ENCODE measurements at places on chromosomes 7 and 10. TPM values are rescaled to one million over a fixed set of nuclear protein-coding genes. Genes with fewer than 3 reads are reported as not detected.

DNA sequence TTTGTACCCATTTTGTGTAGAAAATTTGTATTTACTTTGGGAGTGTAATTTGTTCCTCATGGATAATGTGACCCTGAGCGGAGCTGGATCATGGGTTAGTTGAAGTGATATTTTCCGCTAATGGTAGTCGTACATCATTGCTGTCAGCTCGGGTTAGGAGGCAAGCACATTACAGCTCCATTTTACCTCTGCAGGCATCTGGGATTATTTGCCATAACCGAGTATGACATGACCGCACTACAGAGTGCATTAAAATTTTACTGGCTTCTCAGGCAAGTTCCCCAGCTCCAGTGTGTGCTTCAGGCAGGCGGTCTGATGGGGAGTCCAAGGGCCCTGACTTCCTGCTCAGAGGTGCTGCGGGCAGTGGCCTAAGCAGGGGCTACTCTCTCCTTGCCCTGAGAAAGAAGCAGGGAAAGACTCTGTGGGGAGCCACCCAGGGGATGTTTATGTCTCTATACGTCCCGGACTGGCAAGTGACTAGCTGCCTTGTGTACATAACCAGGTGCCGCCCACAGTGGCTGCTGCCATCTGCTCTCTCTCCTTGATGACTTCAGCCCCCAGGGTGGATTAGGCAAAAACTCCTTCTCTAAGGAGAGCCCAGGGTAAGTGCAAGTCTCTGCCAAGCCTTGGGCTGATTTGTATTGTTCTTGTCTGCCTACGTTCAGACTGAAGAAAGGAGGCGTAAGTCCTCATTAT is 685.3 kb upstream of the GALNT17 start:
- DNase-seq, result no peak

GRCh38 chr10:130888493-130888892 is 423.0 kb downstream of the TCERG1L start:
- DNase-seq, result no peak

DNA sequence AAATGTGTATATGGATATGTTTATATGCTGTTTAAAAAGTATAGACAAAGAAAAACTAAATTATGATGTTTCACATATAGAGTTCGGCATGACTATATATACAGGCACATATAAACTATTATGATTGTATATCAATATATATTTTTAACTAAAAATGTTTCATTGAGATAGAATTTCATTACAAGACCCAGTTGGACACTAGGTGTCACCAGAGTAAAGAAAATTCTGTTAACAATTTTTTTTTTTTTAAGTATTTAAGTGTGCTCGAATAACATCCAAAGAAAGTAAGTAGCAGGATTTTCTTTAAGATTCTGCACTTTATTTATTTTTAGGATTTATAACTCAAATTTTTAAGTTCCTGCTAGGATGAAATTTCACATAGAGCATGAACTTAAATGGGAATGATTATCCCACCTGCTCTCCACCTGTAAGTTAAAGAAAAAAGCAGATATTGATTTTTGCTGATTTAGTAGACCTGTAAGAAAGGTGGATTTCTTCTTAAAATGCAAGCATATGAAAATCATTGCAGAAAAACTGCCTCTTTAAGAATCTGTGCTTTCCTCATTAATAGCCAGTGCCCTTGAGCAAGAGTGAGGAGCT is 961.5 kb downstream of the PCDH15 start:
- no peak for DNase-seq

GRCh38 chr7:74454021-74454924 is 567 bp downstream of the GTF2IRD1 start:
- DNase-seq, result no peak

EBLN1 gene
- total RNA-seq, result not detected

NOC3L gene
- total RNA-seq, result 10.0 TPM

DNA sequence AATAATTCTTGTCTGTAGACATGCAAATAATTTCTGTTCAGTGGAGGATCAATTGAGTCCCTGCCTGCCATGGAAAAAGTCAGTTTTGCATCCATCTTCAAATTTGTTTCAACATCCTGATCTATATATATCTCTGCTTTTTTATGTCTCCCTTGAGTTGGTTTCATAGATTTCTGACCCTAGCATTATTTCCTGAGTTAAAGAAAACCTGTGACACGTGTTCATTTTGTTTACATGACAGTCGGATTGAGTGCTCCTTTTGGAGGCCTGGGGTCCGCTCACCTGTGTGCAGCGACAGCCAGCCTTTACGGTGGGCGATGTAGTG is 674 bp downstream of the MRPS24 start:
- DNase-seq, result no peak

- DNase-seq, result no peak
Observed at GRCh38 chr10:10814069-10814468, 203.6 kb upstream of the CELF2 start.

CFAP70 gene
- total RNA-seq, result 2.0 TPM

DNA sequence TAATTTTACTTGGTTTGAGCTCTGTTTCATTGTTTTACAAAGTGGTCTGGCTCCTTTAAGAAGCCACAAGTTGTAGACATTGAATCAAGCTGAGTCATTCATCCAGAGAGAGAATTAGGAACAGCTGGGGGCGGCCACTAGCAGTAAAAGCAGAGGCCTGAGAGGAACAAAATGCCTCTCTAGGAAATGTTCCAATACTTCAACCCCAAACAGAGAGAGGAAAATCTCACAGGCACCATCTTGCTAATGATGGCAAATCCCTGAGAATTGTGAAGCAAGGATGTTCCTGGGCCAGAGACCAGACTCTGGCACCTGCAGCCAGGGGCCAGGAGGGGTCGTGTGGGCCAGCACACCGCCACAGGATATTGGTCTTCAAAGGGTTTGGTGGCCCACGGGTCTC is 26.5 kb upstream of the TRIL start:
- DNase-seq, result peak; percentile 46

DNA sequence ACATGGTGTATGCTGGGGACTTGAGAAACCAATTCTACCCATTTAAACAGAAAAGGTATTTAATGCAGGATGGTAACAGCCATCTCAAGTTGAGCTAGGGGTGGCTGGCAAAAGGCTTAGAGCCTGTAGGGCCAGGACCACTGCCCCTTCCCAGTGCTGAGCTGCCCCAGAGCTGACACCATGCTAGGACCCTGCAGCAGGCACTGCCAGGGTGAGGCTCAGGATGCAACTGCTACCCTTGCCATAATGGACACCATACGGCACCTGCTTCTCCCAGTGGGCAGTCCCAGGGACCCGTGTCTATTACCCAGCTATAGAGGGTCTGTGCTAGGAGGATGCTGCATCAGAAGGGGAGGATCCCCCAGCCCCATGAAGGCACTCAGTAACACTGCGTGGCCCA is 160.7 kb upstream of the ADCY1 start:
- no peak for DNase-seq

SLC39A12 gene
- total RNA-seq, result not detected

DNA sequence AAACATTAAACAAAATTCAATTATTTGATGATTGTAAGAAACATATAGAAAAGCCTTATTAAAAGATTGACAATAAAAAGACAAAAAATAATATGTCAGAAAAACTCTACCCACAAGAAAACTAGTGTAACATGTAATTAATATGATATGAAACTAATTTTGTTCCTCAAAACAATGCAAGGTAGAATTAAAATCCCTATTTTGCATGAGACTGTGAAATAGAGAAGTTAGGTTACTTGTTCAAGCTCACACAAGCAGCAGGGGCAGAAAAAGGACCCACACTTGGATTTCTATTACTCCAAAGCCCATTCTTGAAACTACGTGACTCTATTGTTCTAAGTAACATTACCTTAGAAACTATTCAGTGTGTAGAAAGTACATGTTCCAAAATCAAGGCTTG is 96.4 kb downstream of the KCNMA1 start:
- DNase-seq, result no peak

DNA sequence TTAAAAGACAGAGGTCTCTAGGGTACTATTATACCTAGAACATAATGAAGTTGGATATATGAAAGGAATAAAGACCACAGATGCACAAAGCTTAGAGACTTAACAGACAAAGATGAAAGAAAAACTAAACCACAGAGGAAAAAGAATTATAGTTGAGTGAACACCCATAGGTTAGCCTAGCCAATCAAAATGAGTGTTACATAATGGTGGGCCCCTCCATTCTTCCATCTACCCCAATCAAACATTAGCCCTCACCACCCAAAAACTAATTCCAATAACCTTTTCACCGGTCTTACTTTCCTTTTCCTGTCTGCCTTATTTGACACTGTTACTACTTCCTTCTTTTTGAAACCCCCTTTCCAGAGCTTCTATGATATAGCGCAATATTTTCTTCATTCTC is 130.1 kb downstream of the ELMO1 start:
- DNase-seq, result no peak

DNA sequence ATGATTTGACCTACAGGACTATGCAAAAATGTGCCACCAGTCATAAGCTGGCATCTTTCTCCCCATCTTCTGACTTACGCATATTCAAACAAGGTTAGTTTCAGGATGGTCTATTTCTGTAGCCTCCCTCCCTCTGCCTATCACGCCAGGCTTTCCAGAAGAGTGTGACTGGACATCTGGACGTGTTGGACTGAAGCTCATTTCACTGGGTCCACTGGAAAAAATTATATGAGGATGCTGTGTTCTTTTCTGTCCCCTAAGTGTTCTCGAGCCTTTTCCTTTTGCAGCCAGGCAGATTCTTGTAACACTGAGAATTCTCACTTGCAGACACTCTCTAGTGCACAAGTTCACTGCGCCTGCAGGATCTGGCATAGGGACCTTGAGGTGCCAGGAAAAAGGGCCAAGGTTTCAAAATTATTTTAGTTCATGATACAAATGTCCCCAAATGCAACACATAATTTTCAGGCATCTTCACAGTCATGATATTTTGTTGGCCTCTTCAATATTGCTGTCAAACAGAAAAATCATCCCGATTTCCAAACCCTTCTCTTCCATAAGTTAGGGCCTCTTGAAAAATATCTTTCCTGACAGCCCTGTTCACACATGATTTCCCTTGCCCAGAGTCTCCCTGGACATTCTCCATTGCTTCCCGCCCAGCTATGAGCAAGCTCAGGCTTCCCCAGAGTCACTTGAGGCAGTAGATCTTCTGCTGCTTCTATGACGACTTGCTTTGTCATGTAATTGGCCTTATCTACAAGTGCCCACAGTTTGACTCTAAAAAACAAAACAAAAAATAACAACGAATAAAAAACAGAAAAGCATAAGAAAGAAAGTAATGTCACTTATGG is 170.4 kb downstream of the BMPER start:
- no peak for DNase-seq

GPNMB gene
- total RNA-seq, result 288 TPM

GRCh38 chr10:96642973-96643372 is 56.2 kb upstream of the TM9SF3 start:
- DNase-seq, result peak; percentile 69

GRCh38 chr10:128061306-128062300 is 64.6 kb downstream of the MKI67 start:
- no peak for DNase-seq

- DNase-seq, result peak; percentile 19
Observed at GRCh38 chr7:88357294-88357693, 50.6 kb upstream of the STEAP4 start.

DNA sequence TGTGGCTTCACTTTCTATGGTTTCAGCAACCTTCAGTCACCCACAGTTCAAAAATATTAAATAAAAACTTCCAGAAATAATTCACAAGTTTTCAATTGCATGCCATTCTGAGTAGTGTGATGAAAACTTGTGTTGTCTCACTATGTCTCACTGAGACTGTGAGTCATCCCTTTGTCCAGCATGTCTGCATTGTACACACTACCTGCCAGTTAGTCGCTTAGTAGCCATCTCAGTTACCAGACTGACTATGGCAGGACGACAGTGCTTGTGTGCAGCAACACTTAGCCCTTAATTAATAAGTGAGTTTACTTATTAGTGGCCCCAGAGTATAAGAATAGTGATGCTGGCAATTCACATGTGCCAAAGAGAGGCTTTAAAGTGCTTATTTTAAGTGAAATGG is 22.5 kb downstream of the CCDC186 start:
- no peak for DNase-seq

- no peak for DNase-seq
Observed at GRCh38 chr10:128191847-128192246, 65.6 kb upstream of the MKI67 start.

DNA sequence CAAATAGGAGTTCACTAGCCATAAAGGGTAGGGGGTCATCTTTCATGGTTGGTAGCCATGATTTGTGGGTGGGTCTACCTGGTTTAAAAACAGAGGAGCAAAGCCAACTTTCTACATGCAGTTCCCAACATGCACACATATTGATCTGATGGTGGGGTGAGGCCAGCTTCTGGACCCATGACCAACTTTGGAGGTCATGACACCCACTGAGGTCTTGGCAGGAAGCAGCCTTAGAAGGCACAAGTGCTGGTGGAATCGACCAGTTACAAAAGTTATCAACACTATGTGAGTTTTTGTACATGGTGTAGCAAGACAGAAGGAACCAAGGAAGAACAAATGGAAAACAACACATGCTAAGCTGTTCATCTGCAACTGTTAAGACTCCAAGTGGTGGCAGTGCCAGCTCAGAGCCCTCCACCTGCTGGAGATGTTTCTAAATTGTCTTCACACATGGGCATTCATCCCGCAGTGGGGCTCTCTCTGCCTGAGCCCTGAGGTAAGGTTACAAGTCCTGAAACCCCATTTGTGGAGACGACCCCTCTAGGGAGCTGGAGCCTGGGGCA is 101.1 kb upstream of the TCF7L2 start:
- DNase-seq, result no peak

DNA sequence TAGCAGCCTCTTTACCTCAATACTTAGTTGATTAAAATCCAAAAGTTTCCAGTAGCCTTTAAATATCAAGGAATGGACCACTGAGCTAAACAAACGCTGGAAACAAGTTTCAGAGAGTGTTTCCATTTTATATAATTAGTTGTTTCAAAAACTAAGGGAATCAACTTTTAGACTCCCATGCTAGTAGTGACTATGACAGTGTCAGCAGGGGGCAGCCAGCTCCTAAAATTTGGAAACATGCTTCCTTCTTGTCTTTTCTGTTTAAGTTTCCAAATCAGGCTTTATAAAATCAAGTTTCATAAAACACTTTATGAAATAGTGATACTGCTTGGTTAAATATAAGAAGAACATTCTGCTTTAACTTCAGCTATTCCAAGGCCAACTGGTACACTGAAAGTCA is 138.2 kb upstream of the TMEM229A start:
- peak; percentile 14 for DNase-seq

DNA sequence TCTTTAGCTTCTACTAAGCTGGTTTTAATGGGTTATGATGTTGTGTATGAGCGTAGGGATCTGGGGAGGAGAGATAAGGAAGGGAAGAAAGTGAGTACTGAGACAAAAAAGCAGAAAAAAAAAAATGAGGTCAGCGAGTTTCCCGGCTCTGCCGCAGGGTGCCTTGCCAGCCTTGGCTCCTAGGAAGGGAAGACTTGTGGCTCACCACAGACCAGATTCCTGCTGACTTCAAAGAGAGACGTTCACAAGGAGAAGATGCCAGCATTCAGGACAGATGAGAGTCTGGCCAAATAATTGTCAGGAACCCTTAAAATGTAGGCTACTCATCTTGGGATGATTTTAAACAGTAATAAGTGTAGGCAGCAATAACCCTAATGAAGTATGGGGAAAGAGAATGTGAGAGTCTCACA is 11.4 kb upstream of the FAS start:
- DNase-seq, result no peak

DNA sequence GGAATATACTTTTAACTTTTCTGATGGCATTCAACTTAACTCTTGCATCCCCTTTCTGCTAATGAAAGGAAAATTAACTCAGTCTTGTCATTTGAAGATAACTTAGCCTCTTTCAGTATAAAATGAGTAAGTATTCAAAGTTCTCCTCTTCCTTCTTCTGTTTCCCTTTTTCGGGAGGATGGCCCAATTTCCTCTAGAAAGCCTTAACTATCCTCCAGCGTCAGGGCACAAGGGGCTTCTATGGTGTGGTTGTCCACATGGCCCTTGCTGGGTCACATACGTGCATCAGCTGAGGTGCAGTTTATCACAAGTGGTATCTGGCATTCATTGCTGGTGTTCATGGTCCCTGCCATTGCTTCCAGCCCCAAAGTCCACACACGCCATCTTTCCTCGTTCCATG is 17.8 kb upstream of the GSAP start:
- DNase-seq, result no peak
